CD4-positive, alpha-beta T cell treated with Interferon gamma for 1 hour (primary cell): ENCODE measurements at places on chromosomes 3 and 15.

DNA sequence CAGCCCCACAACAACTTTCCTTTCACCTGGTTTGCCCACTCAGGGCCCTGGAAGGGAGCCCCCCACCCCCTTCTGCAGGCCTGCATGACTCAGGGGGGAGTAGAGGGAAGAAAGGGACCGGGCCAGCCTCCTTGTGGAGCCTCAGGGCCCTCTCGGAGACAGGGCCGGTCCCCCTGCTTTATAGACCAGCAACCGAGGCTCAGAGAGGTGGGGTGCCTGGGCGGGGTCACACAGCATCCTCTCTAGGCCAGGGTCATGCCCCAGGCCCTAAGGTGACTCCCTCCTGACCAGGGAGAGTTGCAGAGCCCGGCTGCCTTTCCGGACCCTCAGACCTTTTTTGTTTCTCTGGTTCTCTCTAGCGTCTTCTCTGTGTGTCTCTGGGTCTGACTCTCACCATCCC, 211.3 kb downstream of the TBC1D2B start:
- DNase-seq, result no peak

DNA sequence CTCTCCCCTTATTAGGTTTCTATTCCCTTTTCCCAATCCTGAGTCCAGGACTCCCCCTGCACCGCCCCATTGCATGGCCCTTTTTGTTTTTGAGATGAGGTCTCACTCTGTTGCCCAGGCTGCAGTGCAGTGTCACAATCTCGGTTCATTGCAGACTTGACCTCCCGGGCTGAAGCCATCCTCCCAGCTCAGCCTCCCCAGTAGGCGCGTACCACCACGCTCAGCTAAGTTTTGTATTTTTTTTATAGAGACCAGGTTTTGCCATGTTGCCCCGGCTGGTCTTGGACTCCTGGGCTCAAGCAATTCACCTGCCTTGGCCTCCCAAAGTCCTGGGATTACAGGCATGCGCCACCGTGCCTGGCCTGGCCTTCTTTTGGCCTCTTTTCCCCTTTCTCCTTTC, 29.3 kb downstream of the PDIA5 start:
- no peak for DNase-seq

DNA sequence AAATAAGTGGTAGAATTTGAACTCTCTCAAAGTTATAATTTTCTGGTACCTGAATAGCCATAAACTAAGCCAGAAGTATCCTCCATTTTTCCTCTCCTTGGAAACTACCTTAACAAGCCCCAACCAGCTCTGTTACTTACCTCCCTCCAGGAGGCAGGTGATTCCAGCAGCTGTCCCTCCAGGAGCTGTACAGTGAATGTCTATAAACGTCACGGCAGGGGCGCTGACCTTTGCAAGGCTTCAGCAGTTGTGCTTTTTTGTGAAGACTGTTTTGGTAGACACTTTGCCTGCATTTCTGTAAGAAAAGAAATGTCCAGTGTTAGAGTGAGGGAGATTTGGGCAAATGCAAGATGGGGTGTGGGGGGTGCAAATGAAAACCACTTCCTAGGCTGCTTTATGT, 67.2 kb downstream of the LEO1 start:
- no peak for DNase-seq

DNA sequence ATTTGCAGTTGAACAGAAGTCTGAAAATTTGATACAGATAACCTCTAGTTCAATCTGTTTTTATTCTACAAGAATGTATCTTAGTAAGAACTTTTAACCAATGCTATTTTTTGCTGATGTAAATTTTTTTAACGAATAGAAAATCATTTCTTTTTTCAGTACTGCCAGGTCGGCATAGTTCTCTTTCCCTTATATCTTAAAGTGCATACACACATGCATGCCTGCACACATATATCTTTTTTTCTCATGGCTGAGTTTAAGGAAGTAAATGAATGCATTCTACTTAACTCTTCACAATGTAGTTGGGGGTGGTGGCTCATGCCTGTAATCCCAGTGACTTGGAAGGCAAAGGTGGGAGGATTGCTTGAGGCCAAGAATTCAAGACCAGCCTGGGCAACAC, 48.4 kb downstream of the BLM start:
- no peak for DNase-seq

GRCh38 chr3:170753421-170754310, 116.3 kb downstream of the RPL22L1 start:
- no peak for DNase-seq
